ENCODE measurements at places on chromosomes 11 and 22. TPM values are rescaled to one million over a fixed set of nuclear protein-coding genes. Genes with fewer than 3 reads are reported as not detected.

DNA sequence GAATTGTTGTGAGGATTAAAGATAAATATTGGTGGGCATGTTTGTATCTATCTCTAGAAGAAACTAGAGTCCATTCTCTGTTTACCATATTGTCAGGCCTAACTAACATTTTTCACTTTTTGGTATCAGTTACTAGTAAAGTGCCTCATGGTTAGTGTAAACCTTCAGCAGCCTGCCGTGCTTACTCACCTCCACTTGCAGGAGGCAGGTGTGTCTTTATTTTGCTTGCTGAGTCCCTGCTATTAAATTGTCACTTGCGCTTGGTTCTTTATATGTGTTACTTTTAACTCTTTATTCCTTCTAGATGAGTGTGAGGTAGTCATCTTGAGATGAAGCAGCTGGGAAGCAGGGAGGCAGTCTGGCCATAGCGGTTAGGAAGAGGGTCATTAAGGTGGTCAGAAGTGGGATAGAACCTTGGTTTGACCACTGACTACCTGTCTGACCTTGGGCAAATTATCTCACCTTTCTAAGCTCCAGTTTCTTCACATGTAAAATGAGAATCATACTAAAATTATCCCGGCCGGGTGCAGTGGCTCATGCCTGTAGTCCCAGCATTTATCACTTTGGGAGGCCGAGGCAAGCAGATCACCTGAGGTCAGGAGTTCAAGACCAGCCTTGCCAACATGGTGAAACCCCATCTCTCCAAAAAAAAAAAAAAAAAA lies 21.2 kb downstream of the PPP6R3 start:
- no peak for DNase-seq

DNA sequence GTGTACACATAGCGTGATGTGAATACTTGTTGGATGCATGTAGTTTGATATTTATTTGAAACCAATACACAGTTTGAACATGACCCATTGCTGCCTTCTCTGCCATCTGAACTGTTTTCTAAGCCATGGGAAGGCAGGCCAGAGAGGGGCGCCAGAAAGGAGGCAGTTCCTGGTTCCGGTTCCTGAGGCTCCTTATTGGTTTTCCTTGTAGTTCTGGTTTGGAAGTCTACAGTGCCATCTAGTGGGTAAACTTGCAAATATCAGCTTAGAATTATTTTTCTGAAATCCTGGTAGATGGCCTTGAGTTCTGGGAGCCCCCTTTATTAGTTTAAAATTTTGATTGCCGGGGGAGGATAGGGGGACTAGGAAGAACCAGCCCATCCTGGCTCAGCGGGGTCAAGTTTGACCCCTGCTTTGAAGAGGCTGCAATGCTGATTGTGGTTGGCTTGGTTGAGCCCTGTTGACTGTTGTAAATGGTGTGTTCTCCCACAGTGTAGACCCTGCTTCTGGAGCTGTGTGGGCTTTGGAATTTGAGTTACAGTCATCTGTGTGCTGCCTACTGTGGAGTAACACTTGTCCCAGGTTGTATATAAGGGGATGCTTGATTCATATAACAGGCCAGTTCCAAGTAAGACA lies 48.4 kb downstream of the GRAMD1B start:
- DNase-seq: no peak

APOL4 gene
- total RNA-seq: 1.5 TPM

DNA sequence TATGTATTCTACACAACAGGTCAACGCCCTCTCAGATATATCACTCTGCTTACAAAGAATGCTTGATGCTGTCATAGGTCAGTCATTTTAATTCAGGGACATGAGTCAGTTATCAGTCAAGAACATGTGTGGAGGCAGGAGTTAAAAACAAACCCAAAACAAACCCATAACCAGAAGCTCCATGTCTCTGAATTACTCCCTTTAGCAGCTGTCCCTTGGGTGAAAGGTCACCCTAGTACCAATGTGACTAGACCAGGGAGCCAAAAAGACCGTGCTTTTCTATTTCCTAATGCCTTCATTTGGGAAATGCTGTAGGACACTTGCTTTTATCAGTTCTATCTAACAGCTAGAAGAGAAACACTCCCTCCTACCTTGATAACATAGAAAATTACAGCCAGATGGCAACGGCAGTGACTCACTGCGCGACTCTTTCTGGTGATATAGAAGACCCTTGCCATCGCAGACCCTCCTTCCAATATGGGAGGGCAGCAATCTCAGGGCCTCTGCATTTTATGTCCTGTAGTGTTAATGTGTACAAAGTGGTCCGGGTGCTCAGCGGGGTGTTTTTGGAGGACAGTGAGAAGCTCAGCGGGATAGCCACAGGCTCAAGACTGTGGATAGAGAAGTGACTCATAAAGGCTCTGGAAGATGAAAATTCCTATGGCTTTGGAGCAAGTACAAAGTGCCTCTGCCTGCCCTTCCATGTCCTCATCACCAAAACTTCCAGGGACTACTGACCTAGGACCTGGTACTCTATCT lies 24.8 kb downstream of the APOL5 start:
- DNase-seq: no peak

- DNase-seq: no peak
These were observed 59.9 kb upstream of the RRAS2 start for GRCh38 chr11:14418801-14419417.
